Mesothelial cell of epicardium (in vitro differentiated cells): ENCODE measurements at places on chromosomes 7 and 10.

- DNase-seq, result no peak
Observed at GRCh38 chr7:84492098-84493034, 297.8 kb upstream of the SEMA3A start.

GRCh38 chr7:114415064-114415989 lies 712 bp downstream of the FOXP2 start:
- DNase-seq, result no peak

DNA sequence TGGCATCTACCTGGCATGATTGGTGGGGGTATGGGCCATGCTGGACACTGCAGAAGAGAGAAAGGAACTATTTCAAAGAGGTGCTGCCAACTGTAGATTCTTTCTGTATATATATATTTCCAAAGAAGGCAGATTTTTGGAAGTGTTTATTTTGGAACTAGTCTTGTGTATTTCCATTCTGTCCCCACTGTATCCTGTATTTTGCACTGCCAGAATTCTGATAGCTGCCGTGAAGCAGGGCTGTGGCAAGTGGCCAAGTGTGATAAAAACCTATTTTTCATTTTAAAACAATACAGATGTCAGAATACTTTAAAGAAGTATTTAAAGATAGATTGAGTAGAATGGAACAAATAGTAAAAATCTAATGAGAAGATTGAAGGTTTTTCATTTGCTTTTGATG lies 17.1 kb downstream of the MCU start:
- no peak for DNase-seq

DNA sequence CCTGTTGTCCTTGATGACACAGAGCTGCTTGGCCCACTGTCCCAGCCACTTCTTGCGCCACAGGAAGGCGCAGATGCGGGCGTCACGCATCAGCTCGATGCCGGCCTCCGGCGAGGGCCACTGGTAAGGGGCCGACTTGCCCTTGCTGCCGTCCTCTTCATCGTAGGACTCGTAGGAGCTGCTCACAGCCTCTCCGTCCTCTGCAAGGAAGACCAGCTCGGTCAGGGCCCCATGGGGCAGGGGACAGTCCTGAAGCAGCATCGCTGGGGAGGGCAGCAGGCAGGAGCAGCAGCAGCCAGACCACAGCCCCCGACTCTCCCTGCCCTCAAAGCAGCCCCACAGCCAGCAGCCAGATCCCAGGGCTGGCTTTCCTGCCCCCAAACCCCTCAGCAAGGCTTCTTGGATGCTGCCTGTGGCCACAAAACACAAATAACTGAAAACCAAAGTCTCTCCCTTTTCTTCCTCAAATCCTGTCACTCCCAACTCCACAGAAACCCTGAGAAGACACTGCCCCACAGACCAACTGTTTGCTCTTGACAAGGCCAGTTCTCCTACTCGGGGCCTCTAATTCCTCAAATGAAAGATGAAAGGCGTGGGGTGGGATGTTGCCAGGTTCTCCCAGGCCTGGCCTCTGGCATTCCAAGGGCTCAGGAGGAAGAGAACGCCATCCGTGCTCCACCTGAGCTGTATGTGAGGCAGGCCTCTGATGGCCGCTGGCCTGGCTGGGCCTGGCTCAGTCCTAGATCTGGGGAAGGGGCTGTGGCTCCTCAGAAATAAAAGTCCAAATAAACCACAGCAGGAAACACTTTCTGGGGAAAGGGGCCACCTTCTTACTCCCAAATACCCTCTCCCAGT lies 76.7 kb downstream of the VWA2 start:
- DNase-seq, result no peak

- no peak for DNase-seq
Observed at GRCh38 chr7:6256677-6257535, 15.5 kb downstream of the CYTH3 start.

GRCh38 chr7:2350861-2351260 lies 3.8 kb upstream of the EIF3B start:
- no peak for DNase-seq

GRCh38 chr10:86931872-86932271 lies 25.5 kb downstream of the MMRN2 start:
- DNase-seq, result no peak

GRCh38 chr10:377228-377627 lies 242.0 kb downstream of the ZMYND11 start:
- DNase-seq, result no peak

- DNase-seq, result no peak
Observed at GRCh38 chr7:151575410-151575809, 55.7 kb upstream of the RHEB start.
